ENCODE measurements at places on chromosomes 12 and 14.

- no peak for DNase-seq
Measured at GRCh38 chr14:54108481-54109471, 152.2 kb upstream of the BMP4 start.

DNA sequence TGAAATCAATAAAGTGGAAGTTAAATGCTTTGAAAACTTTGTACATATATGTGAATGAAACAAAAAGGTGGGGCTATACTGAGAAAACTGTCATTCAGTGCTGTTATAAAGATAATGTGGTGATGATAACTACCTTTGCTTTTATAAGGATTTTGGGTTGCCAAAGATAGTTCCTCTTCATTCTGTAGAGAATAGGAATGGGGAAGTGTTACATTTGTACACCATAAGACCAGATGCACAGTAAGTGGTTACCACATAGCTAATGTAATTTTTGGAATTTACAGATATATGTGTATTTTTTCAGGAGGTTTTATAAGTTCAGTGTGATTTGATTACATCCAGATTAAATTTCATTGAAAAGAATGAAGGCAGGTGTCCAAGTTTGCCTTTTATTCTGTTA, 18.1 kb downstream of the RAB21 start:
- DNase-seq, result no peak

DNA sequence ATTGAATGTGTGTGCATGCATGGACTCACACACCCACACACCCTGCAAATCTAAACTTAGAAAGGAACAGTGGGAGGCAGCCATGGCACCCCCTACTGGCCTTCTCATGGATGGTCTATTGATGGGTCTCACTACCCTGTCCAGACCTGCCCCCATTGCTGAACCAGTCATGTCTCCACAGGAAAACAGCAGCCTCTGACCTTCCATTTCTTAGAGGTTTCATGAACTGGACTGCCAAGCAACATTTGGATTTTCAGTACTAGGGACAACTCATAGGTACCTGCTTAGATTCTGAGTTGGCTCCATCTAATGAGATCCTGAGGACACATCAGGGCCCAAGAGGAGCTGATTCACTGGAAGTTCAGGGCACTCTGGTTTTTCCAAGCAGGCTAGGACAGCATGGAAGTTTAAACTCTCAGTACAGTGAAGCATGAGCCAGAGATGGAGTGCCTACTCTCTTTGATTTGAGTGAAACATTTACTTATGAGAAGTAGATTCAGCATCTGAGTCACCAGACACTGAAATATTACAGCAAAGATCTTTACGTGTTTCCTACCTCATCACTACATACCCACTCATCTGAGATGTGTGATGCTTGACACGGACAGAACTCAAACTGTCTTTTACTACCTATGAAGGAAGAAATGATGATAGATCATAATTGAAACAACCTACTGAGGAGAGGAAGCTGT, 98.9 kb upstream of the PLEKHG7 start:
- no peak for DNase-seq

GRCh38 chr12:43407816-43408645, 144.0 kb downstream of the ADAMTS20 start:
- DNase-seq, result no peak

- no peak for DNase-seq
Measured at GRCh38 chr14:93375673-93376156, 28.7 kb downstream of the COX8C start.

- DNase-seq, result peak; percentile 14
Measured at GRCh38 chr12:110079477-110080400, 31.4 kb upstream of the C12orf76 start.

DNA sequence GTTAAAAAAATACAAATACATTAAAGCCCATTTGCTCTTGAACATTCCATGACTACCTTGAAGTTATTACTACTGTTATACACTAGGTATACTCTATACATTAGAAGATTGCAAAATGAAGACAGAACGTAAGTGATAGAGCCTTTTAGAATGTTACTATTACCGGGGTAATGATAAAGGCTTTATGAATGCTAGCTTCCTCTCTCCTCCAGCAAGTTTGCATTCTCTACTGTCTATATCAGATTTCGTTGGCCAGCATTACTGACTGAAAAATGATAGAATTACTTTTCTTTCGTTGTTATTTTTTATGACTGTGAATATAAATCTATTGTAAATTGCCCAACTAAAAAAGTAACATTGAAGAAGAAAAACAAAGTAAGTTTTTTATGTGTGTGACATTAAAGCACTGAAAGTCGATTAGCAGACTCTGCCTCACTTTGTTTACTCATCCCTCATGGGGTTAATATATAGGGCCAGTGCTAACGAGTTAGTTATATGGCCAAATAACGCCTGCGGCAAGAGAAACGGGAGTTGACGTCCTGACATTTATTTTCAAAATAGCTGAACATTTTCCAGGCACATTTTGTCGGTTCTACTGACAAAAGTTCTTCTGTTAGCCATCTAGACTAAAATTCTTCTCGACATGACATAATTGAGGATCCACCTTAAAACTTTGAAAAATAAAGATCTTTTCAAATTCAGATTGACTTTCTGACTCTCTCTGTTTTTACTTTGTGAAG, 163.8 kb upstream of the KITLG start:
- no peak for DNase-seq

GRCh38 chr14:47427629-47428028, 247.8 kb downstream of the MDGA2 start:
- no peak for DNase-seq

DNA sequence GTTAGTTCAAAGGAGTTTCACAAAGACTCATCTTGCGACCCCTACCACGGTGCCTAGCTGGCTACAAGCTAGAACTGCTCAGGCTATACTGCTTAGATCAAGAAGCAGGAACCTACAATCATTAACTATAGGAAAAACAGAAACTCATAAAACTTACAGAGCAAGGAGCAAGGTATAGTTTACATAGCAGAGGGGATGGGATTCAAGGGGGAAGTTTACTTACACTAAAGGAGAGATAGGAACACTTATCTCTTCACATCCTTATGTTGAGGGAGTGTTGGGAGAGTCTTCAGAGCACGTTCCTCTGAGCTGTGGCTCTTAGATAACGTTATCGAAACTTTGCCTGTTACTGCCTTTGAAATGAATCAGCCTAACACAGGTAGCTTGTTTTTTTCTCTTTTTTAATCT, 58.1 kb downstream of the FSCB start:
- DNase-seq, result no peak

- no peak for DNase-seq
Measured at GRCh38 chr12:122947352-122947792, 18.9 kb downstream of the ABCB9 start.

- DNase-seq, result no peak
Measured at GRCh38 chr12:104651811-104652210, 195.1 kb downstream of the CHST11 start.

DNA sequence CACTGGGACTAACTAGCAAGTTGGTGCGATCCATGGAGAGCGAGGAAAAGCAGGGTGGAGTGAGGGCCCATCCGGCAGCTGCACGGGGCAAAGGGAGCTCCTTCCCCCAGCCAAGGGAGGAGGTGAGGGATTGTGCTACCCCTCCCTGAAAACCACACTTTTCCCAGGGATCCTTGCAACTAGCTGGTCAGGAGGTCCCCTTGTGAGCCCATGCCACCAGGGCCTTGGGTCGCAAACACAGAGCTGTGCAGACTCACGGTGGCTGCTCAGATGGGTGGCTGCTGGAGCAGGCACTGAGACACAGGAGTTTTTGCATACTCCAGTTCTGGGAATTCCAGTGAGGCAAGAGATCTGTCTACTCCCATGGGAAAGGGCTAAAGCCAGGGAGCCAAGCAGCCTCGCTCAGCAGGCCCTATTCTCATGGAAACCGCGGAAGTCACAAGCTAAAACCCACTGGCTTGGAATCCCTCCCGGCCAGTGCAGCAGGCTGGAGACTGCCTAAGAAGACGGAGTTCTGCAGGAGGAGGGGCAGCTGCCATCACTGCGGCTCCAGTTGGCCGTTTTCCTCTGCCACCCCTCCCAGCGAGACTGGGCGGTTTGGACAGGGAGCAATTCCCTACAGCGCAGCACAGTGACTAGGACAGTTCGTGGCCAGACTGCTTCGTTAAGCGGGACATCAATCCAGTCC, 10.9 kb upstream of the ZNF705A start:
- no peak for DNase-seq

GRCh38 chr14:106530423-106531107, 1004.2 kb downstream of the TMEM121 start:
- DNase-seq, result no peak

GRCh38 chr12:106113824-106114446, 24.8 kb downstream of the NUAK1 start:
- DNase-seq, result no peak

DNA sequence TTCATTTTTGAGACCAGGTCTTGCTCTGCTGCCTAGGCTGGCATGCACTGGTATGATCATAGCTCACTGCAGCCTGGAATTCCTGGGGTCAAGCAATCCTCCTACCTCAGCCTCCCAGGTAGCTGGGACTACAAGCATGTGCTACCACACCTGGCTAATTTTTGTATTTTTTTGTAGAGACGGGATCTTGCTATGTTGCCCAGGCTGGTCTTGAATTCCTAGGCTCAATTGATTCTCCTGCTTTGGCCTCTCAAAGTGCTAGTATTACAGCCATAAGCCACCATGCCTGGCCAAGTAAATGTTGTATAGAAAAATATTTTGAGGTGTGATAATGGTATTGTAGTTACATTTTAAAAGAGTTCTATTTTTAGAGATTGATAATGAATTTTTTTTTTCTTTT, 12.6 kb downstream of the BIN2 start:
- DNase-seq, result no peak

GRCh38 chr12:53985692-53985993, 697 bp downstream of the HOXC10 start:
- no peak for DNase-seq

Measured in stimulated activated CD8-positive, alpha-beta memory T cell treated with anti-CD3 and anti-CD28 coated beads, Interleukin-15, amount 100 ng/mL, for 24 hours (primary cell).